ENCODE measurements at places on chromosomes 3 and 15.

GRCh38 chr15:79901958-79902357 lies 5.1 kb upstream of the MTHFS start:
- DNase-seq, result no peak

DNA sequence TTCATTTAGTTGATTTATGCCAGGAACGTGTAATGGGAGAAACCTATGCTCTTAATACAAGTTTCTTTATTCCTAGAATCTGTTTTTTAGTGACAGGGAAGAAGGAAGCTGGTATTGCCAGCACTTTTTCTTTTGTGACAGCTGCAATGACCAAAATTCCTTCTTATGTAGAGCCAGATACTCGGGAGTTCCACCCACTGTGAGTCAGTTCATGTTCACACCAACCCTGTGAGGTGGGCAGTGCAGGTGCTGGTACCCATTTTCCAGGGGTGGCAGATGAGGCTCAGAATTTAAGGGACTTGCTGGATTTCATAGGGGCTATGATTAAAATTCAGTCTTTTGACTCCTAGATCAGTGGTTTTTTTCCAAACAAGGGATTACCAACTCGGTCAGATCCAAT lies 34.7 kb downstream of the OXNAD1 start:
- DNase-seq, result no peak

GRCh38 chr15:74391582-74392450 lies 24.4 kb upstream of the CYP11A1 start:
- no peak for DNase-seq

DNA sequence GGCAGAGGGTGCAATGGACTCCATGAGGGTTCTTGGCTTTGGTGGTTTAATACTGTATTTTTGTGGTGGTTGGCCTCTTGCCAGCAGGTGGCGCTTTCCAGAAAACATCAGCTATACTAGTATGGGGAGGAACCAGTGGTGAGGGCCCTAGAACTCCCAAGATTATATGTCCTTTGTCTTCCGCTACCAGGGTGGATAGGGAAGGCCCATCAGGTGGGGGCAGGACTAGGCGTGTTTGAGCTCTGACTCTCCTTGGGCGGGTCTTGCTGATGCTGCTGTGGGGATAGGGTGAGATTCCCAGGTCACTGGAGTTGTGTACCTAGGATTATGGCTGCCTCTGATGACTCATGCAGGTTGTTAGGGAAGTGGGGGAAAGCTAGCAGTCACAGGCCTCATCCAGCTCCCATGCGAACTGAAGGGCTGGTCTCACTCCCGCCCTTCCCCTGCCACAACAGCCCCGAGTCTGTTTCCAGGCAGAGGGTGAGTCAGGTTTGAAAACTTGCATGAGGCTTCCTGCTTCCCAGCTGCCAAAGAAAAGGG lies 357.7 kb downstream of the OTOL1 start:
- DNase-seq, result no peak

- DNase-seq, result peak; percentile 51
Measured at GRCh38 chr15:40421246-40422157, 15.9 kb downstream of the IVD start.

DNA sequence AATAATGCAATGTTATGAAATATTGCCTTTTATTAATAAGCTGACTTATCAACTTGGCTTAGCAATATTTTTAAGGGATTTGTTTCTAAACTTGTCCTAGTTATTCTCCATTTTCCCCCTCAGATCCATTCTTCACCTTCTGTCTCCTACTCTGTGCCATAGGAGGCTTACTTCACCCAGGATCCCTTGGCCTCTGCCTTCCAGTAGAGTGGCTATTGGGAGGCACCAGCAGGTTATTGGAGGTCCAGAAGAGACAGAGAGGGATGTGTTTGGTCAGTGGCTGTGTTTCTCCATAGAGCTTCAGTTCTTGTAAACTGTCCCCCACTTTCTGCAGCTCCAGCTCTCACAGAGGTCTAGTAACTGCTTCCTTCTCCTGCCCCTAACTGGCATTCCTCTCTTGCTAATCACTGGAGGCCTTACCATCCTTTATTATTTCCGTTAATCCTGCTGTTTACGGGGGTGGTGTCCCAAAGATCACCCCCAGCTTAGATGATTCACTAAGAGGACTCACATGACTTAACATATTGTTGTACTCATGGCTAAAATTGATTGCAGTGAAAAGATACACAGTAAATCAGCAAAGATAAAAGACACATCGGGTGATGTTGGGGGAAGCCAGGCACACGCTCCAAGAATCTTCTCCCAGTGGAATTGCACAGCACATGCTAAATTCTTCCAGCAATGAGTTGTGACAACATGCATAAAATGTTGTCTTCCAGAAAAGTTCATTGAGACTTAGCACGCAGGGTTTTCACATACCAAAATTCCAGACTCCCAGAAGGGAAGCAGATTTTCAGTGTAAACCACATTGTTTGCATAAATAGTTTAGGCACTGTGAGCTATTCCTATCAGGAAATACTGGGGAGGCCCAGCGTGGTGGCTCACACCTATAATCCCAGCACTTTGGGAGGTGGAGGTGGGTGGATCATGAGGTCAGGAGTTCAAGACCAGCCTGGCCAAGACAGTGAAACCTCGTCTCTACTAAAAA lies 67.5 kb downstream of the RPL22L1 start:
- DNase-seq, result no peak

- no peak for DNase-seq
Measured at GRCh38 chr3:150349314-150350097, 58.6 kb upstream of the TSC22D2 start.

DNA sequence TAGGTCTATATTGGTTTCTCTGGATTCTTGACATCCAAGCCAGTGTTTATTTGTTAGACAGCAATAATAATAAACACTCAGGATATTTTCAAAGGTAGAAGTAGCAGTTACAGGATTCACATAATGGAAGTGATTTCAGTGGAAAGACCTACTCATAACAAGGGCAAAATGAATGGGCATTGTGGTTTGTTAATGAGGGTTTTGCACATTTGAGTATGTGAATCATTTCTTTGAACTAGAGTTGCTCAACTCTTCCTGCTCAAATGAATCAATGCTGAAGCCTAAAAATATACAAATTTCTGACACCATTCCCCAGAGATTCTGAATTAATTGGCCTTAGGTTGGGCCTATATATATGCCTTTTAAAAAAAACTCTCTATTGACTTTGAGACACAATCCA lies 4.1 kb upstream of the COL6A5 start:
- no peak for DNase-seq

DNA sequence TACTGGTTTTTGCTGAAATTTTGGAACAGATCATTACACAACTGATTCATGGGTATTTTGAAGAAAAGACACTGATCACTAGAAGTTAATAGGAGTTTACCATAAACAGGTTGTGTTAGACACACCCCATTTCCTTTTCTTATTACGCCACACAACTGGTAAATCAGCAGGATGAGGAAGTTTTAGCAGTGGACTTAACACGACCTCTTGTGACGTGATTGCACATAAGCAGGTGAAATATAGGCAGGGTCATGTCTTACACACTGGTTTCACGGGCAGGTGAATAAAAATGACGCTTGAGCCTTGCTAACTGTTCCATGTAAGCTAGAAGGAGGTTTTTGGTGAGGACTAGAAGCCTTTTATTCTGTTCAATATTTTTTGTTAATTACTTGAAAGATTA lies 27.1 kb upstream of the TPRG1 start:
- DNase-seq, result no peak

- DNase-seq, result no peak
Measured at GRCh38 chr3:152040319-152040718, 166.9 kb downstream of the SUCNR1 start.

GRCh38 chr3:118740722-118741290 lies 293.8 kb downstream of the IGSF11 start:
- DNase-seq, result no peak

- no peak for DNase-seq
Measured at GRCh38 chr3:140170612-140171011, 235.6 kb downstream of the CLSTN2 start.

DNA sequence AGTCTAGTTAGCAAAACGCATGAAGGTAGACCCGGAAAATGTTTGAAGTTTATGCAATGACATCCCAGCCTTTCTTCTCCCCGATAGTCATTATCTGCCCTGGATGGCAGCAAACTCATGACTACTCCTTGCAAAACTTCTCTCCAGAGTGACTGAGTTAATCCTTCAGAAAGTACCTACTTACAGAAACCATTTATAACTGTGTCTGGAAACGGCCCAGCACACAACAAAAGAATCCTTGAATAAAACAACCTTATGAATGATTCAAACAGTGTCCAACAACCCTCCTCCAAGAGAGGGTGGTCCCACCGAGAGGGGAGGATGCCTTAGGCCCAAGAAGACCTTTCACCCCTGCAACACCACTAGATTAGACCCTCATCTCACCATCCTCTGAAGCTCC lies 14.2 kb downstream of the ST8SIA2 start:
- DNase-seq, result no peak

GRCh38 chr15:25052191-25052999 lies 97.6 kb downstream of the SNRPN start:
- no peak for DNase-seq

DNA sequence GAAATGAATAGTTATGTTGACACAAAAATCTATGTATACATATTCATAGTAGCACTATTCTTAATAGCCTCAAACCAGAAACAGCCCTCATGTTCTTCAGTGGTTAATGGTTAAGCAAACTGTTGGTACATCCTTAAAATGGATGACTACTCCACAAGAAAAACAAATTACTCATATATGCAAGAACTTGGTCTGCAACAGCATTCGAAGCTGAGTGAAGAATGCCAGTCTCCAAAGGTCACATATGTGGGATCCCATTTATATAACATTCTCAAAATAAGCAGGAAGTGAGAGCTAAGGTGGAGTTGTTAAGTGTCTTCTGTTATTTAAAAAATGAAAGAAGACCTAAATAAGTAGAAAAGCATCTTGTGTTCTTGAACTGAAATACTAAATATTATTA lies 365.7 kb downstream of the GABRG3 start:
- no peak for DNase-seq

GRCh38 chr3:70392227-70392626 lies 79.8 kb upstream of the MDFIC2 start:
- DNase-seq, result no peak

GRCh38 chr15:84879088-84879780 lies 5.2 kb upstream of the SLC28A1 start:
- no peak for DNase-seq

- DNase-seq, result no peak
Measured at GRCh38 chr3:76812649-76813242, 227.2 kb upstream of the ROBO2 start.

GRCh38 chr3:16173283-16174025 lies 1.0 kb upstream of the GALNT15 start:
- DNase-seq, result no peak

DNA sequence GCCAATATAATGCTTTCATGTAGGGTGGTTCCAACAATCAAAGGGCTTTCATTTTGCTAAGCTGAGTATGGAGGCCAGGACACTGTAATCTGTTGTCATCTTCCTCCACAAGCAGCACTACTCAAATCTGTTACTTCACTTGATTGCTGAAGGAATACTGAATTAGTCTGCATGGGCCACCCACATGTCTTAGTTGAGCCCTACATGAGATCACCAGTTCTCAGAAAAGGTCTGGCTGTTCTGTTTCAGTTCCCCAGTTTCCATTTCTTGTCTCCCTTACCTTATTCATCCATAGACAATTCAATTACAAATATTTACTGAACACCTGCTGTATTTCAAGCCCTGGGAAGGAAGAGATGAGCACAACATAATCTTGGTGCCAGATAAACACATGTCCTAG lies 119.2 kb downstream of the FHIT start:
- no peak for DNase-seq

GRCh38 chr15:52261498-52262242 lies 33.9 kb downstream of the MYO5C start:
- DNase-seq, result no peak

DNA sequence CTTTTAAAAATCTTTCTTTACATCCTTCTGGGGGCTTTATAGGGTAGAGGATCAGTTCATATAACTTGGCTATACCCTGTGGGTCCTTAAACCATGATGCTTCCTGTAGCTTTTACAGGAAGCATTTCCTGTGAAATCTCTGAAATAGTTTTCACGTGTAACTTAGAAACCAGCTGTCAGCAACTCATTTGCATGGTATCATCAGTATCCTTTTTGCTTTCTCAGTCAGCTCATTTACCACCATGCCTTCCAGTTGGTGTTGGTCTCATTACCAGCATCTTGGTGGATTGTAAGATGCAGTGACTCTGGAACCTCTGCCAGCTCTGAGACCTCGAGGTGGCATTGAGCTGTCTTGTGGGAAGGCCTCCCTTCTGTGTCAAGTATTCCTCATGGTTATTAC lies 96.7 kb upstream of the MYZAP start:
- no peak for DNase-seq

GRCh38 chr15:55700876-55701275 lies 42.1 kb downstream of the PRTG start:
- DNase-seq, result no peak

DNA sequence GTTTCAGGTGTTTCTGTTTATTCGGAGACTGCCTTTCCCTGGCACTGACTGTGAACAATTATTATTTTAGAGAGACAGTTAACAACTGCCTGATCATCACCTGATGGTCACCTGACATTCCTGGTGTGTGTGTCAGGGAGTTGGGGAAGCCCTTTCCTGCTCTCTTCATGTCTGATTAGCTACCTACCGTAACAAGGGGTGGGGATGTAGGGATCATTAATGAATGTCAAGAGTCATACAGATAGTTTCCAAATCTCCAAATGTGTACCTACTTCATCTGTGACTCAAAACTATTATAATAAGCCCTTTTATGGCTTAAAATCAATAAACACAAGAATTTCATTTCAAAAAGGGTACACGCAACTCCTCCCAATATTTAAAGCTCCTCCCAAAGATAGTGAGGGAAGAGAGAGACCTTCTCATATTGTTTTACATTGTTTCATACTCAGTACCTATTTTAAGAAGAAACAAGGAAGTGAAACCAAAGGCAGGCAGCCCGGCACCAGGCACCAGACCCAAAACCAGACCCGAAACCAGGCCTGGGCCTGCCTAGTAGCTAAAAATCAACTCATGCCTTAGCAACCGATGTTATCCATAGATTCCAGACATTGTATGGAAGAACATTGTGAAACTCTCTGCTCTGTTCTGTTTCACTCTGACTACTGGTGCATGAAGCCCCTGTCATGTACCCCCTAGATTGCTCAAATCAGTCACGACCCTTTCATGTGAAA lies 844.9 kb upstream of the ALCAM start:
- DNase-seq, result no peak

DNA sequence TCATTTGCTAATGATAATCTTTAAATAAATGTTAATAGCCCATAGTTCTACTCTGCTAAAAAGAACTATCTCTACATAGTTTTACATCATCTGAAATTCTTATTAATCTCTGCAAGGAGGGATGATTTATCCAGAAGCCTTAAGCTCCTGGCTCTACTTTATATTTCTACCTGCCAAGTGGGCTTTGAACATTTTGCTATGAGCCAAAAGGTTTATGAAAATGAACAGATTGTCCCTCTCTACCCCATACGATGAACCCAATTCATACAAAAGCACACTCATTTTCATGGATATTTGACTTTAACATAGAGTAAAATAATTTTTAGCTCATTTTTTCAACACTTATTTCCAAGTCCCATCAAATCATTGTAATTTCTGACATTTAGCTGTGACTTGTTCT lies 611.0 kb downstream of the NSUN3 start:
- DNase-seq, result no peak

Measured in stimulated activated CD4-positive, alpha-beta T cell treated with anti-CD3 and anti-CD28 coated beads, Interleukin-1b, Interleukin-23, amount 100 ng/mL, for 1 hour (primary cell).